ENCODE measurements at places on chromosomes 5 and 9. TPM values are rescaled to one million over a fixed set of nuclear protein-coding genes. Genes with fewer than 3 reads are reported as not detected.

- no peak for DNase-seq
Observed at GRCh38 chr5:159881967-159882366, 34.3 kb upstream of the ADRA1B start.

- DNase-seq = no peak
Observed at GRCh38 chr5:168985454-168985853, 315.5 kb downstream of the SLIT3 start.

DNA sequence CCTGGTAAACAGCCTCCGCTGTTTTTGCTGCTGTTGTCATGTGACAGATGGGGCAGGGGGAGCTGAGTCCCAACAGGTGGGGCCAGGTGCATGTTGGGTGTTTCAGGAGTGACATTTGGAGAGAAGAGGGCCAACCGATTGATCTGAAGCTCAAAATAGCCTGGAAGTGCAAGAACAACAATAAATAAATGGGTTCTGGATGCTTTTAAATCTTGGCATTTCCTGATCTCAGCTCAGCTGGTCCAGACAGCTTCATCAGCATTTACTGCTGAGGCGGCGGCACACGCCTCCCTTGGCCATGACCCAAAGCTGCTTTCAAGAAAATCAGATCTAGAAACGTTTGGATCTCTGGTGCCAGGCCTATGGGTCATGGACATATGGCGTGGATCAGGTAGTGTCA lies 70.5 kb downstream of the PPARGC1B start:
- DNase-seq = no peak

GRCh38 chr9:101705135-101705661 lies 33.2 kb downstream of the GRIN3A start:
- DNase-seq = peak; percentile 23

DNA sequence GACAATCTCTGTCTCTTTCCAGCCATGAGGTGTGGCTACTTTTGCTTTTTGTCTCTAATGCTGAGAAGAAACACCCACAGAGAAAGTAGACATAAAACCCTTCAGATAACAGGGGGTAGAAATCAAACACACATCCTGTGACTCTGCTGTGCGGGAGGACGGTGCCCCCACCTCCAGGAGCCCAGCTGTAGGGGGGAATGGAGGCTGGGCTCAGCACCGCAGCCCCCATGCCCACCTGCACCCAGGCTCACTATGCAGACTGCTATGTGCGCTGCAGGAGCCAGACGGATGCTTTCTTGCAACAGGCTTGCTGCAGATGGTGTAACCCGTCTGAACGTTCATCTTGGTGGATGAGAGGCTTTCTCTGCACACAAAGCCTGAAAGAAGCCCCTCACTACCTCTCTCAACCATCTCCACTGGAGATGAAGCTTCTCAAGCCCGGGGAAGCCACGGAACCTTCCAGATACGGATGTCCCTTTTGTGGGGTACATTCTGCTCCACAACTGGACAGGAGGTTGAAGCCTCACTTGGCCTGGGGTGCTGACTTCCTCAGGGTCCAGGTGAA lies 207.2 kb downstream of the GADD45G start:
- DNase-seq = no peak

DNA sequence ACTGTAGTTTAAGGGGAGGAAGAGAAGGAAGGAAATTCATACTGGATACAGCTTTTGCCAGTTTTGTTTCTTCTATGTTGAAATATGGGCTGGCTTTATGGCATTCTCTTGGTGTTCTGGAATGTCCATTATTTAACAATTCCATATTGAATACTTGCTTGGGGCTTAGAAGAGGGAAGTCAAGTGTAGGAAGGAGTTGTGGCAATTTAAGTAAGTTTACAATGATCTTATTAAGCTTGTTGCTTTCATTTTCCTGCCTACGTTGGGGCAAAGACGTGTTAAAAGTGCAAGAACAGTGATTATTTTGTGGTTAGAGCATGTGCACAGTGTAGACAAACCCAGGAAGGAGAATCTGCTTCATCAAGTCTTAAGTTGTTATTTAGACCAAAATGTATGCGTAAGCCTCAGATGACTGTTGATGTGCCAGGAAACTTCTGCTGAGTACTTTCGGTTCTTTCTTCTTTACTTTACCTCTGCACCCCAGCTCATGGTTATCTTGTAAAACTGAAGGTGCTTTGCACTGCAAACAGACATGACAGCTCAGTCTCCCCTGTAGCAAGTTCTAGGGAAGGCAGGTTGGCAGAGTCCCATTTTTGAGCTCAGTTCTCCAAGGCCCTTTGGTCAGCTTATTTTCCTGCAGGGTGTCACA lies 75.8 kb downstream of the F2RL2 start:
- peak; percentile 76 for DNase-seq

GRCh38 chr9:81490605-81491331 lies 198.6 kb downstream of the TLE1 start:
- no peak for DNase-seq

- DNase-seq = no peak
Observed at GRCh38 chr9:109463924-109464625, 34.0 kb downstream of the PTPN3 start.

DNA sequence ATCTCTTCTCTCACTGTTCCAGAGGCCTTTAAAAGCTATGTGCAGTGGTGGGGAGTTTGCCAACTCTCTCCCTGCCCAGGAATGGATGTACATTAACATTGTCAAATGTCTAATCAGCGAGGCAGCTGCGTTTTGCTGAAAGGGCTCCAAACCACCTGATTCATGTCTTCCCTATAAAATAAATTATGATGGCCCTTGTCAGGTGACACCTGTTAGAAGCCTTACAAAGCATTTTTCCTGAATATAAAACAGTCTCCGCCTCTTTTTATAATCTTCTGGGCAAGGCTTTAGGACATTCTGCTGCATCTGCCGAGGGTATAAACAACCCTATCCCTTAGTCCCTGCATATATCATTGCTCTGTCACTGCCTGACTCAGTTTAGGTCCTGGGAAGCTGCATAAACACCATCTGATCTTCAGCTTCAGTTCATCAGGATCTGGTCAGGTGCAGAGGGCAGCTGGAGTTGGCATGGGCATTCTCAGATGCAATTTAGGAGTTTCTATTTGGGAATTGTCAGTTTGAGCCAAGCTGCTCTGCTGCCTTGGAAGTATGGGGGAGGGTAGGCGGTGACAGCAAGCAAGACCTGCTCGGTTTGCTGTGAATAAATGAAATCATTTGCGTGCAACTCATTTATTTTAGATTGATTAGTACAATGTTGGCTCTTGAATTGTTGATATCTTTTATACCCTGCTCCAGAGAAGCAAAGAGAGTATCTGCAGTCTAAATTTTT lies 103.5 kb downstream of the ACER2 start:
- DNase-seq = no peak

GRCh38 chr9:109417054-109417453 lies 81.1 kb downstream of the PTPN3 start:
- DNase-seq = peak; percentile 14

- no peak for DNase-seq
Observed at GRCh38 chr9:120480707-120481106, 99.3 kb downstream of the CDK5RAP2 start.

DNA sequence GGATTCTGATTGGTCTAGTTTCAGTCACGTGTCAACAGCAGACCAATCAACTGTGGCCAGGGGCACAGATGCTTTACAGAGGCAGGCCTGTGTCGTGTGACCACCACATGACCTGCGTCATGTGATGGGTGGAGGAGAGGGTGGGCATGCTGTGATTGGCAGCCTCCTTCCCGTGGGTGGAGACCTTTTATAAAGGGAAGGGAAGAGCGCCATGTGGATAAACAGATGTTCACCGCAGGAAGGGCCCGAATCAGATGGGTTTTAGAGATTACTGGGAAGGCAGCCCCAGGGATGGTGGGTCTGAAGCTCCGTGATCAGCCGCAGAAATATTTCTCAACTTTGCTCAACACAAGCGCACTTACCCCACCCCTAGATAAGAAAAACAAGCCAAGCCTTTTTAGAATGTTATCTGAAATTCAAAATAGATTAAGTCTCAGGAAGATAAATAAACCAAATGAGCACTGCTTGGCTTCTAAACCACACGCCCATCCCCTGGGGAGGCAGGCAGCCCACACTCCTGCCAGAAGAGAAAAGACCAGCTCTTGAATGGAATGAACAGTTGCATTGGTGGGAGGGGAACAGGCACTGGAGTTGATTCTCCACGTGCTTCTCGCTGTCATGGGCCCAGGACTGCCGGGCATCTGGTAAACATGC lies 43.6 kb downstream of the ROPN1L start:
- peak; percentile 14 for DNase-seq

GRCh38 chr9:77449240-77450084 lies 198.7 kb downstream of the GNA14 start:
- DNase-seq = no peak

- no peak for DNase-seq
Observed at GRCh38 chr5:128052780-128053179, 30.8 kb upstream of the SLC12A2 start.

SLC6A19 gene
- polyA plus RNA-seq = not detected

All from B cell (primary cell).